ENCODE measurements at places on chromosomes 13 and 19.

GRCh38 chr13:24671386-24672113, 8.7 kb upstream of the ATP12A start:
- no peak for DNase-seq

DNA sequence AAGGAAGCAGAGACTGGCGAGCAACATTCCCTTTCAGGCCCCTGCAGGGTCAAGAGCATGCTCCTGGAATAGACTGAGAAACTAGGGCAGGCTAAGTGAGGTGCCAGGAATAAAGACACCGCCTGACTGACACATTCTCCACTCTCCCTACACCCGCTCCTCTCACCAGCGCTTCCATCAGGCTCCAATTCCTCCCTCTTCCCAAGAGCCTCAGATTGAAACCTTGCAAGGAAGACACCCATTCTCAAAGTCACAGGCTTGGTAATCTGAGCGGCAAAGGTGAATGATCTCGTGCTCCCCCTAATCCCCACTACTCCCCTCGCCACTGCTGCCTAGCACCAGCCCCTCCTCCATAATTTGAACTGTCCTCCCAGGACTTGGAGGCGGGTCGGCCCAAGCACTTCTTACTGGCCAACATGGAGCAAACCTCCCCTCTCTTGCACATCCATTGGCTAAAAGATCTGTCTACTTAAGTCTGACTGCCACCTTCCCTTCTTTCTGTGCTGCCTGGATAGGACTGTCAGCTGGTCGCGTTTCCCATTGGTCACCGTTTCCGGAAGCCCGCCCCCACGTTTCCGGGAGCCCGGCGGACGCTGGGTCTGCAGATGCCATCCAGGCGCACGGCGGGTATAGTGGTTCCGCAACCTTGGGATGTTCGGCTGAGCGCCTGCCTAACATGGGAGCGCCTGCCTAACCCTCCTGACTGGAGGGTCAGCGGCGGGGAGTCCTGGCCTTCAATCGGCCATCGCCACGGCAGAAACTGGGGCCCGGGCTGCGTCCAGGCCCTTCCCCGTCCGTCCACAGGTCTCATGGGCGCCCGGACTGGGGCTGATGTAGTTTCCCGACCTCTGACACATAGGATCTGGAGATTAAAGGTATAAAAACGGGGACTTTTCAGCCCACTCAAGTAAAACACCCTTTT, 33.6 kb downstream of the ZNF383 start:
- peak; percentile 12 for DNase-seq

DNA sequence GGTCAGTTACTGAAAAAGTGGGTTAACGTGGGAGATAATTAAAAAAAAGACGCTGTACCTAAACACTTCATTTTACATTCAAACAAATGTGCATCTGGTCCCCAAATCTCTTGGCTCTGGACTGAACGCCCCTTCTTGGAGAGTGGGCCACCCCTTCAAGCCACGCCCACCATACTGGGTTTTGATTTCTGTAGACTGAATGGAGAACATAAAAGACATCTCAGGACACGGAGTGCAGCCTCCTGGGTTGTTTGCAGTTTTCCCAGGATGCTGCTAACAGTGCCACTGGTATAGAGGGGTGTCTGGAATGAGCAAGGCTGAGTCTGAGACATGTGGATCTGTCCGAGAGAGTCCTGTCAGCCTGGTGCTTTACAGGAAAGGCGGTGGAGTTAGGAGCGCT, 10.6 kb downstream of the TFDP1 start:
- no peak for DNase-seq

- peak; percentile 61 for DNase-seq
These were observed at the start of gene IL27RA for GRCh38 chr19:14031719-14032480. Gene IL27RA (plus strand): TSS chr19:14031762. CDS start chr19:14031873, 111 bp downstream.

DNA sequence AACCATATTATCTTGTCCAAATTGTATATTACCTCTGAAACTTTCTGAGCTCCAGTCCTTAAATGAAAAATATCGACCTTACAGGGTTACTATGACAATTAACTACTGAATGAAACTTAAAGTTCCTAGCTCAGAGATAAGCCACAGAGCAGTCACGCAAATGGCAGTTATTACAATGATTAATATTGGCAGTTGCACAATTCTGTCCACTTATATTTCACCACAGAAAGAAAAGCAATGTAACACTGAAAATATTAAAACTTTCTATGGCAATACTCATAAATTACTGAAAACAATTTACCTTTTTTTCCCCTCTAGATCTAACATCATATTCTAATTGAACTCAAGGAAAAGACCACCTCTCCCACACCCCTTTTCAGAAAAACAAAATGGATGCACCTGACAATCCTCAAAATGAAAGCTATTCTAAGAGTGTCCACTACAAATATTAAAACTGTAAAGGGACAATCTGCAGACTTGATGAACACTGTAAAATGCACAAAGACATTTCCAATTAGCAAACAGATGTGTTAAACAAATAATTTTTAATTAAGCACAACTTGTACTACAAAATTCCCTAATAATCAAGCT, 14.6 kb downstream of the LNX2 start:
- DNase-seq = no peak

DNA sequence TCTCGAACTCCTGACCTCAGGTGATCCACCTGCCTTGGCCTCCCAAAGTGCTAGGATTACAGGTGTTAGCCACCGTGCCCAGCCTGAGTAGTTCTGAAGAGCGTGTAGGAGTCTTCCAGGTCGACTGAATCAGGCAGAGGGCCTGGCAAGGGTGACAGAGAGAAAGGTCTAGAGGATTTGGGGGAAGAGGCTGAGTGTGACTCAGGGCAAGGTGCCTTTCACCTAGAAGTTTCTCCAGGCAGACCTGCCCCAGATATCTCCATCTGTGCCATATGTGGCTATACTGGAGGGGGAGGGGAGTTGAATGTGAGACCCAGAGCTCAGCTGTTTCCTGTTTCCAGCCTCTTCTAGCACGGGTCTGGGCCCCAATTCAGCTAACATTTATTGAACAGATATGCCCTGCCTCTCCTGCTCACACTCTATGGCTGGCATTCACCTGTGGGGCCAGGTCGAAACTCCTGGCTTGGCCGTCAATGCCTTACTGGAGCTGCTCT, 1.3 kb downstream of the CCDC159 start:
- no peak for DNase-seq

- no peak for DNase-seq
These were observed 13.0 kb downstream of the TRIP10 start for GRCh38 chr19:6752256-6753177.

DNA sequence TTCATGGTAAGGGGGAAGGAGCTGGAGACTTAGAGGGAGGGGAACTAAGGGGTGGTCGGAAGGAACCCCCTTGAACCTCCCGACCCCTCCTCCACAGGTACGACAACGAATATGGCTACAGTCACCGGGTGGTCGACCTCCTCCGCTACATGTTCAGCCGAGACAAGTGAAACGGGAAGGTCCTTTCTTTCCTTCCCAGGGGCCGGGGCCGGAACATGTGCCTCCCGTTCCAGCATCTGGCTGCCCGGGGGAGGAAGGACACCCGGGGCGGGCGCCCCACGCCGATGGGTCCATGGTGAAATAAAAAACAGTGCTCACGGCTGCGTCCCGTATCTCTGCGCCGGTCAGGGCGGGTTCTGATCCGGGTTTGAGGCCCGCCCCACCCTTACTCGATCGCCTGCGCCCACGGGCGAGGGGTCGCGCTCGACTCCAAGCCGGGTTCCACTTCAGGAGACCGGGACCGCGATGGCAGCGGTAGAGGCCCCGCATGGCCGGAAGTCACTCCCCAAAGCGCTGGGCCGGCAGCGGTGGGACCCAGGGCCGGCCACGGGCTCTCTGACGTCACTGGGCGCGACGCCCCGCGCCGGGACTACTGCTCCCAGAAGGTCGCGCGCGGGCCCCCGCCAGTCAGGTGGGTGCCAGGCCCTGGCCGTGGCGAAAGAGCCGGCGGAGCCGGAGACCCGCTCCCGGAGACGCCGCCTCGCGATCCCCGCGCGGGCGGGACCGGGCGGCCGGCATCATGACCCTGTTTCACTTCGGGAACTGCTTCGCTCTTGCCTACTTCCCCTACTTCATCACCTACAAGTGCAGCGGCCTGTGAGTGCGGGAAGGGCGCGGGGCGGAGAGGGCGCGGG, at the start of gene TMEM147:
Gene TMEM147, plus strand, starts transcription at position 626 of the 854 bp plus-strand sequence. Its CDS starts 114 bp downstream, at position 740.
- peak; percentile 85 for DNase-seq

All from stimulated activated CD4-positive, alpha-beta T cell treated with anti-CD3 and anti-CD28 coated beads, Interleukin-2, amount 100 ng/mL, for 48 hours (primary cell).